ENCODE measurements at places on chromosomes 6 and 20.

- no peak for DNase-seq
Measured at GRCh38 chr6:116514111-116514510, 2.7 kb downstream of the CALHM5 start.

DNA sequence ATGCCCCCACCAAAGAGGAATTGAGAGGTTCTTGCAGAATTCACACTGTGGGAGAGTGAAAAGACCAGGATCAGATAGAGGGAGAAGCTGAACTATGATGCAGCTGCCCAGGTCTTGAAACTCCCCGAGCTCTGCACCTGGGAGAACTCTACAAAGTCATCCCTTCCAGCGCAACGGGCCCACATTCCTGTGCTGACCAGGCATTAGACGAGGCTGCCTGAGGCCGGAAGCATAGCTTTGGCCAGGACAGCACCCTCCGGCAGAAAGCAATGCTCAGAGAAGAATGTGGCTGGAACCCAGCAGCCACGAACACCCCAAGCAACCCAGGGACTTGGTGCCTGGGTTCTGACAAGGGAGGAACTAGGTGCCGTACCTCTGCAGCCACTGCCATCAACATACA, 281.5 kb upstream of the CDH4 start:
- DNase-seq, result no peak

- DNase-seq, result no peak
Measured at GRCh38 chr6:135419162-135419561, 78.4 kb downstream of the AHI1 start.

DNA sequence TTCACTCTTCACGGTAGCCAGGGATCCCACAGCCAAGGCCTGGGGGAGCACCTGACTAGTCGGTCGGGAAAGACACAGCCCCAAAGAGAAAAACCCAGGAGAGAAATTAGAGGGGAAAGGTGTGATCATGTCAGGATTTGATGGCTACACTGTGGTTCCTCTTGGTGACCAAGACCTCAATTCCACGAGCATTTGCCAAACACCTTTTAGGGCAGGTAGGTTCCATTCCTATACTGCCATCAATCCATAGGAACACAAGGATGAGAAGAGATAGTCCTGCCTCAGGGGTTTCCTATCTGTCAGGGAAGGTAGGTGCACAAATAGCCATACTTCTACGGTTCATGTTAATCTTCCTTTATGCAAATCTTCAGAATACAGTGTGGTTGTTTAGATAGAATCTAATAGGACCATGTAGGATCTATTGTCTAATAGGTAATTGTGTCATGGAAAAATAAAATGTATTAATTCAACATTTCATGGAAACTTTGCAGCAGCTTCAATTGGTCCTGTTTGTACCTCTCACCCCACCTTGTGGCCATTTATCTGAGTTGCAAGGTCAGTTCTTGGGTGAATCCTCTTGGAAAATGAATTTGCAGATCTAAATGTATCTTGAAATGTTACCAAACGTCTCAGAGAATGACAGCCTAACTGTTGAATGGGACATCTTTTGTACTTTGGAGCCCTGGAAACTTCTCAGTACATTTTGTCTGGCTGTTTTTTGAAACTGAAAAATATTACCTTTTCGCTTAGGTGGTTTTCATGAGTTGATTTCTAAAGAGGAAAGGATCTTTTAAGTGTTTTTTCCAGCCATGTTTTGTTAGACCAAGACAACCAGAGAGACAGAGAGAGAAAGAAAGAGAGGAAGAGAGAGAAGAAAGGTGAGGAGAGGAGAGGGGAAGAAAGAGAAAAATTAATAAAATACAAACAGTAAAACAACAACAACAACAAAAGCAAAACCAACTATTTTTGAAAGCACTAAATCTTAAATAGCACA, 33.7 kb upstream of the IYD start:
- no peak for DNase-seq

DNA sequence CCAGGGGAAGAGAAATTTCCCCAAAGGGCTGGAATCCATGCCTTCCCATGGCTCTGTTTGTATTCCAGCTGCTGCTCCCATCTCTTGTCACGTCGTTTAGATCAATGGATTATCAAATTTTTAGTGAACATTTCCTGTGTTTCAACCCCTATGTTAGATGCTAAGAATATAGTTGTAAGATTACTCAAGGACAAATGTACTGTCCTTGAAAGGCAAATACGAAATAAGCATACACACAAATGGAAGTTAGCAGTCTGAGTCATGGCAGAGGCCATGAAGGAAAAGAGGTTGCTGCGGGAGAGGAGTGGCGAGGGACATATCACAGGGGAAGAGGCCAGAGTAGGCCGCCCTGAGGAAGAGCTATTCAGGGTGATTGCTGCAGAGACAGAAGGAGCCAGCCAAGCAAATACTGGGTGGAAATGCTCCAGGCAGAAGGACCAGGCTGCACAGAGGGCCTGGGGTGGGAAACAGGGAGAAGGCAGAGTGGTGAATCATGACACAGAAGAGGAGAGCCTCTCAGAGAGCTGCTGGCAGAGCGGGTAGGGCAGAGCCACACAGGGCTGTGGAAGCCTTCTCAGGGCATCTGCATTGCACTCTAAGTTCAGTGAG, 219.2 kb upstream of the LRFN2 start:
- no peak for DNase-seq

GRCh38 chr20:32869562-32869961, 10.8 kb downstream of the EFCAB8 start:
- no peak for DNase-seq

DNA sequence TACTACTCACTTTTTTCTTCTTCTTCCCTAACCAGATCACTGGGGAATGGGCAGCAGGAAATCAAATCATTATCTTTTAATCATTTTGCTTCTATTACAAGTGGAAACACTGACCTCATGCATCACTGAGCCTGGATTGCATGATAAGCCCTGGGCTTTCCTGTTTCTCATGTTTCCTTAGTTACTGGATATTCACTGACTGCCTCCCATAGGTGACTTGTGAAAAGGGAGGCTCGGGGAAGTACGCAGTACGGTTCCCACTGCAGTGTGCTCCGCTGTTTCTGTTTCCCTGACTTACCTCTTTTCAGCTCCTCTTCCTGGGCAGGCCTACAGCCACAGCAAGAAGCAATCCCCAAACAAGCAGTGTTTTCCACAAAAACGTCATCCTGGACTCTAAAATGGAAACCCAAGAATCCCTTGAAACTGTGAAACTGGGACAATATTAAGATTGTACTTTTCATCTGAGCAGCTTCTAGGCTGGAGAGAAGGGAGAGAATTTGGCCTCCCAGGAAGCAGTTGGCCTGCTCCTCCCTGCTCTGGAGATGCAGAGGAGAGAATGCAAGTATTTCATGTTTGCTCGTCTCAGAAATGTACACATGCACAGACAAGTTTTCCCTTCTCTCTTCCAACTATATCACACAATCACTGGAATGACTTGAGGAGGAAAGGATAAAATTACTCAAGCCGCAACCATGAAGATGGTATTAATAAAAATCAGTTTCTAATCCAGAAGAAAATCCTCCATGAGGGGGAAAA, 13.1 kb downstream of the BTNL2 start:
- no peak for DNase-seq

DNA sequence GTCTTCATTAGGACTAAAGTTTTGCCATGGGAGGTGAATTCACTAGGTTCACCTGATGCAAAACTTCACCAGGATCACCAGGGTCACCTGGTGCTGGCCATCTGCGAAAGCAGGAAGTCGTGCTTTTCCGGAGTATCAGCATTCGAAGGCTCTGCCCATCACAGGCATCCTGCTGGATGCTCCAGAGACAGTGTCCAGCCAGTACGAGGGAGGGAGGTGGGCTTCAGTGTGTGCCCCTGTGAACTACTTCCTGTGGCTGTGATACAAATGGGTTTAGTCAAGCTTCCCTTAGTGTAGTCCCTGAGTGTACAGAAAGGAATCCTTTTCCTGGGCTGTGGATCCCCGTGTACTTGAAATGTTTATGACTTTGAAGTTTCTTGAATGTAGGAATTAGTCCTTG, 3.4 kb upstream of the RPS6KA2 start:
- no peak for DNase-seq

- no peak for DNase-seq
Measured at GRCh38 chr6:501891-502601, 110.5 kb downstream of the IRF4 start.

GRCh38 chr6:33213989-33214335, 5.7 kb downstream of the RING1 start:
- DNase-seq, result no peak

GRCh38 chr6:119821380-119821779, 471.8 kb upstream of the MAN1A1 start:
- DNase-seq, result no peak

DNA sequence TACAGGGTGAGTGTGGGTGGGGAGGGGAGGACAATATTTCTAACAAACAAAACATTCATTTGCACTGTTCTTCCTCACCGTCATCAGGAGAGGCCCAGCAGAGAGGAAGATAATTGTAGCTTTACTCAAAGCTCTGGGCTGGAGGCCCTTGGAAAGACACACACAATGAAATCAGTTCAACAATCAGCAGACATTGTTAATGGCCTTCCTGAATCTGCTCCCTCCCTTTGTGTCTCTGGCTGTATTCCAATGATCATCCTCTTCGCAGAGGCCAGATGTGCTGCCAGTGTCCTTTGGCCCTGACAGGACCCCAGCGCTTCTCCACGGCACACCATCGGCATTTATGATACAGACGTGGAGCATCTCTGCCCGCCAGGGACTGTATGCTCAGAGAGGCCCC, 44.6 kb upstream of the LRFN2 start:
- DNase-seq, result no peak

DNA sequence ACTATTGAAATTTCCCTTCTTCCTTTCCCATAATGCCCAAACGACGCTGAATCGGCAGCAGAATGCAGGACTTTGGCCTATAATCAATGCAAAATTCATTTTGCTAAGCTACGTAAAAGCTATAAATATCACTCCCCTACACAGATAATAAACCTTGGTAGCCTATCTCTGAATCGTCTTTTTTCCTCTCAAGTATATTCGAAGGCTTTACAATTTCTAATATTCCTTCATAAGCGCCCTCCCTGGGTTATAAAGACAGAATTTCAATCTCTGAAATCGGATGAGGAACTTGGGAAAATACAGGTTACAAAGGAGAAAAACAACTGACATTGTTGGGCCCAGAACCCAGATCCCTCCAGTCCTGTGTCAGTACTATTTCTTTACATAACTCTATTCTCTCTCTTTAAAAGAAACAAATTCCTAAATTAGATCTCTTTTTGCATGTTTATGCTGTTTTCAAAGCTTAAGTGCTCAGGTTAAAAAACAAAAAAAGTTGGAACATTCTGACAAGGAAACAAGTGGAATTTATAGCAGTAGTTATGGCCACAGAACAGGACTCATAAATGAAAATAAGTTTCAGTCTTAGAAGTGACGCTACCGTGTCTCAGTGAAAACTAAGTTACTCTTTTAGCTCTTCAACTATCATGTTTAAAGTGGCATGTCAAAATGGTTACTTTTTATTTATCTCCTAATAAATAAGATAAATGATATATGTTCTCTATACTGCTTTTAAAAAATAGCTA, 84.5 kb downstream of the SESN1 start:
- DNase-seq, result no peak

DNA sequence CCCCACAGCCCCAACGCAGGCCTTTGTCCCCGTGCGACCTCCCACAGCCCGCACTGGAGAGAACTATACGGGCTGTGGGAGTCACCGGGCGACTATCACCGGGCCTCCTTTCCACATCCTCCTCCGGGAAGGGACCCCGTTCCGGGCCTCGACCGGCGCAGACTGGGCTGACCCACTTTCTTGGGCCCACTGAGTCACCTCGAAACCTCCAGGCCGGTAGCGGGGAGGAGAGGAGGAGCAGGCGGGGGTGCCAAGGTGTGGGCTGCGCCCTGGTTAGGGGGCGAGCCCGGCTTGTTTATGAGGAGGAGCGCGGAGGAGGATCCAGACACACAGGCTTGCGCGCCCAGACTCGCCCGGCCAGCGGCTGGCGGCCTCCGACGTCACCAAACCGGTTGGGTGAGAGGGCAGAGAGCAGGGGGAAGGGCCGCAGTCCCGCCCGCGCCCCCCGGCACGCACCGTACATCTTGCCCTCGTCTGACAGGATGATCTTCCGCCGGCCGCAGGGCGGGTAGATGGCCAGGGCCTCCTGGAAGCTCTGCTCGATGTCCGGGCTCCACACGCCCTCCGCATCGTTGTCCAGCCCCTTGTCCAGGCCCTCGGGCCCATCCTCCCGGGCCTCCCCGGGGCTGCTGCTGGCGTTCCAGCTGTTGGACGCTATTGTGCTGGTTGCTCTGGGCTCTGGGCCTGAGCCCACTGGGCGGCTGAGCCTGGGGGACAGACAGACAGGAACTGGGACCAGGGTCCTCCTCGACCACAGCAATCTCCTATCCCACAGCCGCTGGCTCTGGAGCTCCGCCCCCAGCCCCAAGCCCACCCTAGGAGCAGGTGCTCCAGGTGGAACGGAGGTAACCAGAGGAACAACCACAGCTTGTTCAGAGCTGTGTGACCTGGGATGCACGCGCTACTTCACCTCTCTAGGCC, 10.6 kb downstream of the TEAD3 start:
- no peak for DNase-seq

GRCh38 chr20:44627364-44628010, 24.0 kb downstream of the ADA start:
- DNase-seq, result no peak

DNA sequence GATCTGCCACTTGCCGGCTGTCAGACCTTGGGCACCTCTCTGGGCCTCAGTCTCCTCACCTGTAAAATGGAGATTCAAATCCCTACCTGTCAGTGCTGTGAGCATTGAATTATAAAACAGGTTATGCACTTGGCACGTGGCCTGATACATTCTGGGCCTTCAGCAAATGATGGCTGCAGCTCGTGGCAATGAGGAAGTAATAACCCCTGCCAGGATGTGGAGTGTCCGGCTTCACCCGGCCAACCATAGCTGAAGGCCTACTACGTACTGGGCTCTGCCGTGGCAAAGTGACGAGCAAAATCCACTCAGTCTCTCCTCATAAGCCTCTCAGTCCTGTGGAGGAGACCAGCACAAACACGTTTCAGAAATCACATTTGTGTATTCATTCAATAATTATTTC, 10.9 kb upstream of the VSTM2L start:
- DNase-seq, result no peak

DNA sequence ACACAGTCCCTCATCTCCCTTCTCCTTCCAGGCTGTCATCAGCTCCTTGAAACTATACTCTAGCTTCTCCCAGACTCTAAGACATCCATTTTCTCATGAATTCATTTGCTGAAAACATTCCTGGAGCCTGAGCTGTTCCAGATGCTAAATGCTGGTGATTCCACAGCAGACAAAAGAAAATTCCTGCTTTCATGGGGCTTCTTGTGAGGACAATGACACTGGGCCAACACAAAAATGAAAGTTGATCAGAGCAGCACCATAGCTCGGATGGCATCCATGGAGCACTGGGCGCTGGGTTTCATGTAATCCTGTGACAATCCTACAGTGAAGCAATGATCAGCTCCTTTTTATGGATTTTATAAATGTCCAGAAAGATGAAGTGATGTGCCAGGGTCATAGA, 47.4 kb upstream of the STX16 start:
- no peak for DNase-seq

GRCh38 chr6:113645576-113645970, 211.6 kb upstream of the MARCKS start:
- no peak for DNase-seq

GRCh38 chr6:5053864-5054244, 31.3 kb upstream of the PPP1R3G start:
- no peak for DNase-seq
